Activated T-helper 1 cell treated with anti-CD3 and anti-CD28 coated beads, Interleukin-12 subunit alpha, Interleukin-12 subunit beta, Interleukin-2, Interleukin-4 antibody, amounts not matched to agents 30 ng/mL and 10 ng/mL and 1 ng/mL, durations not matched to agents 14 hours and 24 hours and 36 hours (primary cell): ENCODE measurements at places on chromosomes 11 and 22. TPM values are rescaled to one million over a fixed set of nuclear protein-coding genes. Genes with fewer than 3 reads are reported as not detected.

Gene PITPNM1
- 138 and 140 TPM in 2 replicates for total RNA-seq

Gene TPCN2
- total RNA-seq = 17.4 and 19.2 TPM in 2 replicates

DNA sequence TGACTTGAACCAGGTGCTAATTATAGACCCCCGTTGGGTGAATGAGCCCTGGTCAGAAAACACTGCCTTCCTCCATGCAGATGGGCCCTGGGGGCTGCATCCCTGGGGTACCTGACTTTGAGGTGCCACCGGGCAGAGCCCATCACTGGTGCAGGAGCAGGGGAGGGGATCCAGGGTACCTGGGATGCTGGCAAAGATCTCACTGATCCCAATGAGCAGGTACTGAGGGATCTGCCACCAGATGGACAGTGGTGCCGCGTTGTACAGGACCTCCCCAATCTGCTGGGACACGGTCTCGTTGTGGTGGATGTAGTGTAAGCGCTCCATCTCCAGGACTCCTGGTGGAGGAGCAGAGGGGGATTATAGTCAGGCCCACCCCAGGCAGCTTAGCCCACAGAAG, 12.7 kb downstream of the SLC15A3 start:
- peaks cover 3% of the 10 kb centered on the region for H3K27me3 ChIP-seq
- no peak overlapping the region for H3K27ac ChIP-seq
- no peak for DNase-seq
- H3K4me1 ChIP-seq = peaks cover 7% of the 10 kb centered on the region
- no peaks in the 10 kb centered on the region for H3K36me3 ChIP-seq
- no peak overlapping the region for H3K4me3 ChIP-seq

GRCh38 chr22:46922037-46922436, 159.6 kb downstream of the TBC1D22A start:
- no peaks in the 10 kb centered on the region for H3K27me3 ChIP-seq
- H3K4me3 ChIP-seq = no peak overlapping the region
- H3K4me1 ChIP-seq = peaks cover 7% of the 10 kb centered on the region
- H3K27ac ChIP-seq = no peak overlapping the region
- peaks cover 24% of the 10 kb centered on the region for H3K36me3 ChIP-seq

Gene KRTAP5-1
- not detected in 2 replicates for total RNA-seq

Gene GAL
- 0.65 and 0.91 TPM in 2 replicates for total RNA-seq

DNA sequence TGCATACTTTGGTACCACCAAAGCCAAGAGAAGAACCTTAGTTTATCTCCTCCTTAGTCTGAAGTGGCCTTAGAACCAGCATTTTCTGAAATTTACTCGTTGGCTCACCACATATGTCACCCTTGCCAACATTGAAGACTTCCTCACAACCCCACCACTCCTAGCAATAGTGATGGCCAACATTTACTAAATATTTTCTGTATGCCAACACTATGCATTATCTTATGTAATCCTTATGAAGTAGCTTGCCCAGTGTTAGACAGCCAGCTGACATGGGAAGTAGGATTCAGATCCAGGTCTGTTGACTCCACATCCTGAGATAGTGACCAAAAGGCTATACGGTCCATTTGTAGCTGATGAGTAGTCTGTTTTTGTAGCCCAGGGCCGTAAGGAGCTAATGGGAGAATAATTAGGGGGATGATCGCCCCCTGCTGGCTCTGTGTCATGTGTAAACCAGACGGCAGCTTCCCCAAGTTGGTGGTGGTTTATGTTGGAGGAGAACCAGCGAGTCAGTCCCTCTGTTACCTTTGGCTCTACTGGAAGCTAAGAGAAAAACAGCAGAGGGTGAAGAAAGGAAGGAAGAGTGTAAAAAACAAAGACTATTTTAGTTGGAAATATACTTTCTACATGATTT, 120.5 kb upstream of the RASSF10 start:
- peaks cover 12% of the 10 kb centered on the region for H3K27me3 ChIP-seq
- no peak overlapping the region for H3K4me3 ChIP-seq
- DNase-seq = peak; percentile 21
- no peak overlapping the region for H3K27ac ChIP-seq
- H3K36me3 ChIP-seq = no peaks in the 10 kb centered on the region

DNA sequence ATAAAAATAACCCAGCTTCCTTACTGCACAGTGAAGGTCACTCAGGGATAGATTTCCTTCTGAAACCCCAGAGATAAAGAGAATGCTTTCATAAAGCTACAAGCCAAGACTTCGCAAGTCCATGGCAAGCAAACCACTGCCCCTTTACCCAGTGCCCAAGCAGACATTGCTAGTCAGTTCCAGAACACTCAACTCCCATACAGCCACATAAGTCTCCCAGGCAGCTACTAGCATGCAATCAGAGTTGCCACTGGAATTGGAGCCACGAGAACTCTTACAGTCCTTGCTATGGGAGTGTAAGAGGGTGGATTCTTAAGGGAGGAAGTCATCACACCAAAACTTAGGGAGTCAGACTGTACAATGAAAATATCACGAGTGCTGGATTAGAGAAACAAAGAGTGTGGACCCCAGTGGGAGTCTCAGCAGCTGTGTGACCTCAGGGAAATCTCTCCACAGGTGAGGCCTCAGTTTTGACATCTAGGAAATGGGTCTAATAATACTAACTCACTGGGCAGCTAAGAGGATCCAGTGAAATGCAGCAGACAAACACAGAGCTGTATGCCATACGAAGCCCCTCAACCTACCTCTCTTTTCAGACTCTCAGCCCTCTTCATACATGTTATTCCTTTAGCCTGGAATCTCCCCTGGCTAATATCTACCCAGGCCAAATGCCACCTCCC, 526.6 kb downstream of the MN1 start:
- no peaks in the 10 kb centered on the region for H3K36me3 ChIP-seq
- DNase-seq = no peak
- H3K4me1 ChIP-seq = no peaks in the 10 kb centered on the region
- H3K27ac ChIP-seq = no peak overlapping the region
- H3K27me3 ChIP-seq = peaks cover 2% of the 10 kb centered on the region

GRCh38 chr11:10770626-10771254, 19.7 kb downstream of the CTR9 start:
- H3K4me1 ChIP-seq = no peaks in the 10 kb centered on the region
- no peak overlapping the region for H3K4me3 ChIP-seq
- H3K27ac ChIP-seq = no peak overlapping the region
- H3K27me3 ChIP-seq = no peaks in the 10 kb centered on the region

Gene LGR4
- 0.05 TPM in 1 of 2 replicates, not detected in the other for total RNA-seq

Gene OR52I2
- total RNA-seq = not detected in 2 replicates

Gene GUCY1A2
- total RNA-seq = not detected in 2 replicates

- H3K4me1 ChIP-seq = peaks cover 8% of the 10 kb centered on the region
- no peak overlapping the region for H3K4me3 ChIP-seq
- H3K27ac ChIP-seq = no peak overlapping the region
- peaks cover 2% of the 10 kb centered on the region for H3K27me3 ChIP-seq
- peaks cover 1% of the 10 kb centered on the region for H3K36me3 ChIP-seq
- DNase-seq = peak; percentile 48
Measured at GRCh38 chr11:62394825-62395538, 23.9 kb upstream of the SCGB1A1 start.

Gene PKNOX2
- total RNA-seq = not detected in 2 replicates

DNA sequence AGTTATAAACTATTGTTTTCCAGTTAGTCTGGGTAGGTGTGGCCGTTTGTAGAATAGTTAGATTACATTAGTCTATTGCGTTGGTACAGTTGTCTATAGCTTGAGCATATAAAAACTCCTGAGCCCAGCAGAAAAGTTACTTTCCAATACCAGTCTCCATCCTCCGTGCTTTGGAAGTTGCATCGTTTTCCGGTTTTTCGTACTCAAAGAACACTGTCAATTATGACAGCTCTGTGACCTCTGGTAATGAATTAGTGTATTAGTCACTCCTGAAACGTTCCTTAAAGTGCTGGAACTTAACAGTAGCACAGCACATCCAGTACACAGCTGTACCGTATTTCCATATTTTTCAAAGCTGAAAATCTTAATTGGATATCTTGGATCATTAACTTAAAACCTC, 808 bp upstream of the MSANTD2 start:
- no peaks in the 10 kb centered on the region for H3K36me3 ChIP-seq
- peaks cover 8% of the 10 kb centered on the region for H3K27me3 ChIP-seq
- peak overlapping the region; percentile 84 for H3K4me3 ChIP-seq
- peak overlapping the region; percentile 80 for H3K27ac ChIP-seq

Gene VSIG10L2
- total RNA-seq = not detected in 2 replicates

GRCh38 chr11:77353131-77353530, 51.6 kb upstream of the GDPD4 start:
- H3K4me3 ChIP-seq = no peak overlapping the region
- no peak for DNase-seq
- H3K27ac ChIP-seq = no peak overlapping the region
- peaks cover 8% of the 10 kb centered on the region for H3K36me3 ChIP-seq

DNA sequence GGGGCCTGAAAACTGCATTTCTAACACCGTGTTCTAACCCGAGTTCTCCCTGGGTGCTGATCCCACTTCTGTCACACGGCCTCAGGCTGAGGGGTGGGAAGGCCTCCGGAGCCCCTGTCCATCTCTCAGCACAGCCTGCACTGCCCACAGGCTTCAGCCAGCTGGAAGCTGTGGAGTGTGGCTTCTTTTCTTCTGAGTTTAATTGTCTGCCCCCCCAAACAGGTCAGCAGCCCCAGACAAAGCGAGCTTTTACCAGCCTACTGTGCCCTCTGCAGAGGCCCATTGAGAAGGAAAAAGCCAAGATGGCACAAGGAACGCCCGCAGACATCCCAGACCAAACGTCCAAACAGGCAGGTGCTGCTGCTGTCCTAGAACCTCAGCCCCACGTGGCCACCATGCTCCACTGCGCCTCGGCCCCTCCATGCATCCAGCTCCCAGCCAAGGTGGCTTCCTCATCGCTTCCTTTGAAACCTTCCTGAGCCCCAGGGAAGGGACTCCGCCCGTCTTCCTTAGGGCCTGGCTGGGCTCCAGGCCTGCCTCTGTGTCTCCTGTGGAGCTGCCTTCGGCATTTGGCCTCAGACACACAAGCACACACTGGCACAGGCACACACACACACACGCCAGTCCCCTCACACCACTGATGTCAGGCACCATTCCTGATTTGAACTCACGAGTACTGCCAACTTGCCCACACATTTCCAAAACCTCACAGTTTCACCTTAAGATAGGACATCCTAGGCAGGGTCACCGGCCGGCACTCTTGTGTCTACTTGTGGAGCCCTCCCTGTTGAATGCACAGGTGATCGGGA, 1.7 kb downstream of the MOB2 start:
- no peaks in the 10 kb centered on the region for H3K27me3 ChIP-seq
- H3K27ac ChIP-seq = peak overlapping the region; percentile 19
- H3K4me3 ChIP-seq = no peak overlapping the region
- no peaks in the 10 kb centered on the region for H3K4me1 ChIP-seq

GRCh38 chr11:64035576-64035975, at the start of gene FLRT1:
TSS of gene FLRT1 (plus strand) at chr11:64035931. CDS start at chr11:64116268, 80,337 bp downstream.
- peaks cover 18% of the 10 kb centered on the region for H3K27me3 ChIP-seq
- no peaks in the 10 kb centered on the region for H3K36me3 ChIP-seq
- no peak for DNase-seq

DNA sequence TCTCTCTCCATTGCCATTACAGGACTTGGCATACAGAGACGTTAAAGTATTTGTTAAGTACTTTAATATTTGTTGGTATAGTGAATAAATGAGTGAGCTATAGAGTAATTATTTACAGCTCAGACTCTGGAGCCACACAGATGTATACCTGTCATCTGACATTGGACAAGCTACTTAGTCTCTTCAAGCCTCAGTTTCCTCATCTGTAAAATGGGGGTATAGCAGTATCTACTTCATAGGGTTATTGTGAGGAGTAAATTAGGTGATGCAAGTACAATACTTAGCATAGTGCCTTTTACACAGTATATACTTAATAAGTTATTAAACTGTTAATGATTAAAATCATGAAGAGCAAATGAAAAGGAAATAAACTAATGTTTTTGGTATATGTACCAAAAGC, 203.2 kb downstream of the NAV2 start:
- no peak overlapping the region for H3K27ac ChIP-seq
- no peak overlapping the region for H3K4me3 ChIP-seq
- H3K27me3 ChIP-seq = peaks cover 7% of the 10 kb centered on the region
- no peaks in the 10 kb centered on the region for H3K36me3 ChIP-seq

GRCh38 chr22:36772451-36772850, 3.5 kb downstream of the IFT27 start:
- no peak overlapping the region for H3K27ac ChIP-seq
- H3K4me3 ChIP-seq = no peak overlapping the region
- peaks cover 21% of the 10 kb centered on the region for H3K4me1 ChIP-seq
- DNase-seq = no peak

Gene TEAD1
- total RNA-seq = 0.41 and 1.2 TPM in 2 replicates

- no peak overlapping the region for H3K4me3 ChIP-seq
- H3K27me3 ChIP-seq = no peaks in the 10 kb centered on the region
- H3K36me3 ChIP-seq = no peaks in the 10 kb centered on the region
- no peak overlapping the region for H3K27ac ChIP-seq
Measured at GRCh38 chr11:124238512-124238911, 2.4 kb upstream of the OR8G1 start.

Gene NLRP6
- total RNA-seq = 4.9 and 5.2 TPM in 2 replicates

- DNase-seq = no peak
- H3K27me3 ChIP-seq = no peaks in the 10 kb centered on the region
- peaks cover 72% of the 10 kb centered on the region for H3K4me1 ChIP-seq
- peak overlapping the region; percentile 67 for H3K4me3 ChIP-seq
- H3K36me3 ChIP-seq = peaks cover 21% of the 10 kb centered on the region
- peak overlapping the region; percentile 96 for H3K27ac ChIP-seq
Measured at GRCh38 chr22:23215294-23216241, 35.3 kb downstream of the BCR start.

Gene GAB4
- total RNA-seq = not detected in 2 replicates

DNA sequence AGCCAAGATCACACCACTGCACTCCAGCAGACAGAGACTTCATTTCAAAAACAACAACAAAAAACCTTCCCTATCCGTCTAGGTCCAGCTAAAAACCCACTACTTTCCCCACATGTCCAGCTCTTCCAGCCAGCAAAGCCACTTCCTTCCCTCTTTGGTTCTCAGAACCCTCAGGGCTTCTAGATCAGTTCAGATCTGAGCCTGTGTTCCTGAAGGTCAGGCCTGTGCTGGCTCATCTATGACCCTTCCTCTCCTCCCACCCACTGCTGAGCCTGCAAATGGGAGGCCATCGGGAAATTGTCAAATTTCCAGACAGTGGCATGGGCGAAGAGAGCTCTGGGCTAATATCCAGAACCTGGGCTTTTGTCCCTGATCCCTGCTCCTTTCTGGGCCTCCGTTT, 37.8 kb downstream of the SLCO2B1 start:
- H3K27ac ChIP-seq = no peak overlapping the region
- DNase-seq = no peak
- peaks cover 6% of the 10 kb centered on the region for H3K4me1 ChIP-seq
- H3K27me3 ChIP-seq = peaks cover 20% of the 10 kb centered on the region
- no peak overlapping the region for H3K4me3 ChIP-seq
- no peaks in the 10 kb centered on the region for H3K36me3 ChIP-seq

- peaks cover 3% of the 10 kb centered on the region for H3K27me3 ChIP-seq
- peak overlapping the region; percentile 94 for H3K4me3 ChIP-seq
- peak; percentile 9 for DNase-seq
- H3K4me1 ChIP-seq = peaks cover 29% of the 10 kb centered on the region
- H3K36me3 ChIP-seq = peaks cover 14% of the 10 kb centered on the region
Measured at GRCh38 chr22:17638182-17638431, 450 bp upstream of the BCL2L13 start.

Gene CALCB
- 0.49 and 0.52 TPM in 2 replicates for total RNA-seq

- no peaks in the 10 kb centered on the region for H3K27me3 ChIP-seq
- peak overlapping the region; percentile 98 for H3K4me3 ChIP-seq
- peaks cover 11% of the 10 kb centered on the region for H3K36me3 ChIP-seq
- peak overlapping the region; percentile 94 for H3K27ac ChIP-seq
Measured at GRCh38 chr11:17208257-17208999, 642 bp upstream of the PIK3C2A start.

- H3K4me1 ChIP-seq = no peaks in the 10 kb centered on the region
- no peaks in the 10 kb centered on the region for H3K36me3 ChIP-seq
- DNase-seq = no peak
- no peak overlapping the region for H3K27ac ChIP-seq
Measured at GRCh38 chr11:12914400-12914912, 94.7 kb upstream of the RASSF10 start.
